Activated T-cell treated with anti-CD3 and anti-CD28 coated beads for 4 hours (primary cell): ENCODE measurements at places on chromosomes 4 and X.

GRCh38 chr4:164700471-164700870 is 53.5 kb upstream of the SMIM31 start:
- no peak for DNase-seq

DNA sequence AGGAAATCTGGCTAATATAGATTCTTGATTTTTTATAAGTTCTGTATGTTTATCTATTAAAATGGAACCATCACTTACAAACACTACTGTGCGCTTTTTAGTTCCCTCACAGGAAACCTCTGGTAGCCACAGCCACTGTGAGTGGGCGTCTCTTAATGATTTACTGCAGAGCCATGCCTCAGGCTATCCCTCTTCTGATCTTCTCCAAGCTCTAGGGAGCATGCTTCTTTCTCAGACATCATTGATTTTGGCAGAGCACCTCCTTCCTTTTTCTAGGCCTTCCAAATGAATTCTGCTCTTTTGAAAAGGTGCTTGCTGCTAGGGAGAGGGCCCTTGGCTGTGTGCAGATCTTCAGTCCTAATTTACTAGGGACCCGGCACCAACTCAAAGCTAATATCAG is 61.1 kb upstream of the STS start:
- DNase-seq: no peak

DNA sequence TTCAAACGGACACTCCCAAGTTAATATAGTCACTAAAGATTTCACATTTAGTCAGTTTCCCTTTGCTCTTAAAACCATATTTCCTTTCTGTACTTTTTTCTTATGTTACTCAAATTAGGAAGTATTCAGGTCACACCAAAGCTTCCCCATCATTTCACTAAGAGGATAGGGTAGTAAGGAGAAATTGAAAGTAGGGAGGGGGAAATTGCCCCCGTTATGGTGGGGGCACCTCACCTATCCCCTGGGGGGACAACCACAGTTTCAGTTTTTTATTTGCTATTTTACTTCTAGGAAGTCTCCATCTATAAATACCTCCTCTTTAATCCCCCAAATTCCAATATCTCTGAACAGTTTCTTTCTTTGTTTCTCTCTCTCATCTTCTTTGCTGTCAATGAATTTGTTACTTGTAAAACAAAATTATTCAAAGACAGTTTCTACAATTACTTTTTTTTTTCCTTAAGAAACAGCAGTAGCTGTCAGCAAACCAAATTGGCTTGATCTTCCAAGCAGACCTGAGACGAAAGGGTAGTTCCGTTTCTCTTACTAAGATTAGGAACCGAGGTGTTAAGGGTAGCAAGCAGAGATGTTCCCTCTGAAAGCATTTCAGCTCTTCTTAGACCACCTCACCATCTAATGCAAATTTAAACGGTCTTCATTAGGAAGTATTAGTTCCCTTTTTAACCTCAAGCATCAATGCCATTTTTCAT is 160.2 kb upstream of the KLF3 start:
- DNase-seq: no peak

DNA sequence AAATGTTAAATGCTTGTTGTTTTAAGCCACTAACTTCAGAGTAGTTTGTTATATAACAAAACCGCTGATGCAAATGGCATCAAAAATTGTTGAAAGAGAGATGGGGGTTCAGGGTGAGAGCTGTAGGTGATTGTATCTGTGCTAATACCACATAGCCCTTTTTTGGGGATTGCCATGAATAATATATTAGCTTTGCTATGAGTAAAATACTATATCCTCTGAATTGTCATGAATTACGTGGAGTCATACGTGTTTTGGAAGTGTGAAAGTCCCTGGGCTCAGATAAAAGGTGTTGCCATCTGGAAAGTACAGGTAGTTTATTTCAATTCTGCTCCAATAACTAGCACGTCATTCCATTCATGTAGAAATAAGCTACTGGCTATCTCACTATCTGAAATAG is 30.6 kb downstream of the DYNLT3 start:
- DNase-seq: no peak

DNA sequence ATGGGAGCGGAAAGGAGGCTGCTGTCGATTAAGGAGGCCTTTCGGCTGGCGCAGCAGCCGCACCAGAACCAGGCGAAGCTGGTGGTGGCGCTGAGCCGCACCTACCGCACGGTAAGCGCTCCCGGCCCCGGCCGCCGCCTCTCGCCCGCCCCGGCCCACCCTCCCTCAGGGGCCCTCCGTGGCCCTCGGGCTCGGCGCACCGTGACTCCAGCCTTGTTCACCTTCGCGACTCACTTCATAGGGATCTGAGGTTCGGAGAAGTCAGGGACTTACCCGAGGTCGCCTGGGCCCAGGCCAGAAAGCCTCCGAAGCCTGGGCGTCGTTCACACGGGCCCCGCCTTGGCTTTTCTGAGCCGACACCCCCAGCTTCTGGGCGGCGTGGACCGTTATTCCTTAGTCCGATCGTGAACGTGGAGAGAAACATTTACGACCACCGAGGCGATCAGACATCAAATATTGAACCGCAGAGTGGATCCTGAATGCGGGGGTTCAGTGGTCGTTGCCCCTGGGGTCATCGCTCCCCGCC is 362 bp downstream of the NCAPG start:
- DNase-seq: no peak

- DNase-seq: no peak
Observed at GRCh38 chrX:119512146-119512800, 44.0 kb downstream of the SLC25A5 start.

DNA sequence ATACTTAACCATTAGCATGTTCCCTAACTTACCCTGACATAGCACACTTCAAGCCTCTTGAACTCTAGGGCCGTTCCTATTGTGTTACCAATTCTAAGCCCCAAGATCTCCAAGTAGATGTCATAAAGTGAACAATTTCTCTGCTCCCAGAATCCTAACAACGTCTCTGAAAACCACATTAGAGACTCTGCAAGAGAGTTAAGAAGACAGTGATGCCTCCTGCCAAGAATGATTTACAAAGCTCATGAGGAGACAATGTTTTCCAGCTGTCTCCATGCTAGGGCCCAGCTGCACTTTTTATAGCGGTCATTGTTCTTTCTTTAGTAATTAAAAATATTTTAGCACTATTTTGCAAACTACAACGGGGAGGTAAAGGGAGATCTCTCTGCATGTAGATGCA is 358.4 kb downstream of the PPP3CA start:
- no peak for DNase-seq

GRCh38 chr4:182918791-182919302 is 1.7 kb upstream of the DCTD start:
- DNase-seq: no peak

GRCh38 chr4:175469514-175469913 is 342.6 kb downstream of the GPM6A start:
- no peak for DNase-seq

GRCh38 chr4:152044331-152045036 is 283.7 kb upstream of the GATB start:
- no peak for DNase-seq

DNA sequence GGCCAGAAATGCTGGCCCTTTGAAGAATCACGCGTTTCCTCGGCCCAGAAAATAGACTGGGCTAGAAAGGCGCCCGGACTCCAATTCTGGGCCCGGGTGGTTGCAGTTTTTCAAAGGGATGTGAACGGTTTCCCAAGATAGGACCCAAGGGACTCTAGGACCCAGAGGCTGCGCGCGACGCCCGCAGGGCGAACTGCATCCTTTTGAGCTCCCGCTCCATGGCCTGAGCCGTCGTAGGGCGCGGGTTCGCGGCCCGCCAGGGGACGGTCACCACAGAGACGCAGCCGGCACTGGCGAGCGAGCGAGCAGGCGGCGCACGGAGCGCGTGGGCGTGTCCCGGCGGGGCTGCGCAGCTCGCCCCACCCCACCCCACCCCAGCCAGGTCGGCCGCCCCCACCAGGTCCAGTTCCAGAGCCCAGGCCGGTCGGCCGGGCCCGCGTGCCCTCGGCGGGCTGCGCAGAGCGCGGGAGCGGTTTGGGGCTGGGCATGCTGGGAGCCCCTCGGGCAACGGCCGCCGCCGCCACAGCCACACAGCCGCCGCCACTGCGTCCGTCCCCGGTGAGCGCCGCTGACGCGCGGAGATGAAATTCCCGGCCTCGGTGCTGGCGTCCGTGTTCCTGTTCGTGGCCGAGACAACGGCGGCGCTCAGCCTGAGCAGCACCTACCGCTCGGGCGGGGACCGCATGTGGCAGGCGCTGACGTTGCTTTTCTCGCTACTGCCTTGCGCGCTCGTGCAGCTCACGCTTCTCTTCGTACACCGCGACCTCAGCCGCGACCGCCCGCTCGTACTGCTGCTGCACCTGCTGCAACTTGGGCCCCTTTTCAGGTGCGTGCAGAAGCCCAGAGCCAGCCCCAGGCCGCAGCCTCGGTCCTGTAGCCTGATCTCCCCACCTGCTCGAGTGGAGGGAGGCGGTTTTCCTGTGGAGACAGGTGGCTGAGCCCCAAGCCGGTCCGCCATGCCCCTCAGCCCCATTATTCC is at the start of gene XK:
XK (plus strand) TSS at position 411 of the 979 bp plus-strand sequence; CDS start at position 582, 171 bp downstream.
- no peak for DNase-seq

- no peak for DNase-seq
Observed at GRCh38 chr4:43864616-43865146, 583.9 kb downstream of the KCTD8 start.

- no peak for DNase-seq
Observed at GRCh38 chrX:15245896-15246295, 24.0 kb downstream of the ASB9 start.

DNA sequence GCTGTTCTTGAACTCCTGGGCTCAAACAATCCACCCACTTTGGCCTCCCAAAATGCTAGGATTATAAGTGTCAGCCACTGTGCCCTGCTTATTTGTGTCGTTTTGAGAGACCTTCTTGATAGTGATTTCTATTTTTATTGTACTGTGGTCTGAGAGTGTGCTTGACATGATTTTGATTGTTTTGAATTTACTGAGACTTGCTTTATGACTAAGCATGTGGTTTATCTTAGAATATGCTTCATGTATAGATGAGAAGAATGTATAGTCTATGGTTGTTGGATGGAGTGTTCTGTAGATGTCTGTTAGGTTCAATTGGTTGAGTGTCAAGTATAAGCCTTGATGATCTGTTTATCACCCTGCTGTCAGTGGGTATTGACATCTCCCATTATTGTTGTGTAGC is 789.3 kb downstream of the IL1RAPL1 start:
- no peak for DNase-seq

DNA sequence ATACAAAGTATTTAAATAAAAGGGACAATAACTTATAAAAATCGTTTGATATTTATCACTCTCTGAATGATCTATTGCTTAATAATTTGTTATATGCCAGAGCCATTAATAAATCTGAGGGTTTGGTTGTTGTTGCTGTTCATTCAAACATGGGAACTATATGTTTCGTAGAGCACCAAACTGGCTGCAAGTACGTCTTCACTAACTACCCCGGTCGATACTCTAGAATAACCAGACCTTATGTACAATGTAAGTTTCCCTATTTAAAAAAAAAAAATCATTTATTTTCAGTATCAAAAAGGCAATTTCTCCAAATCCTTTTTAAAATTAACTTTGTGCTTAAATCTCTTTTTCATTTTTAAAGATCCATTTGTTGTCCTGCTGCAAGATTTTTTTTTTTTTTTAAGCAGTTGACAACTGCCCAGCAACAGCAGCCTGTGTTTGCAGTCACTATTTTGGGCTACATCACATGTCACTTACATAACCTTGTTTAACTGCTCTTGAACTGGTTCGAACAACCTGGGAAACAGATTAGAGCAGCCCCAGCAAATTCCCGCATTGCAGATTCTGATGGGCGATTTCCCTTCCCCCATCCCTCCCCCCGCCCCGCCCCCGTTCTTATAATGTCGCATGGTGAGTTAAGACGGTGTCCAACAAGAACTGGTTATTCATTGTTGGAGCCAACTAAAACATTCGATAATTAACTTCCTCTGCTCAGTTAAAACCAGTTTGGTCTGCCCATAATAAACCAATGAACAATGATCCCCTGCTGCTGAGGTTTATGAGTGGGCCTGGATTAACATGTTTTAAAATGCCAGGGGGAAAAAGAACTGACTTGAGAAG is 238.9 kb downstream of the NR3C2 start:
- DNase-seq: no peak

GRCh38 chr4:16418814-16419213 is 192.5 kb upstream of the TAPT1 start:
- DNase-seq: no peak

GRCh38 chr4:146674829-146675570 is 36.3 kb downstream of the POU4F2 start:
- DNase-seq: no peak

DNA sequence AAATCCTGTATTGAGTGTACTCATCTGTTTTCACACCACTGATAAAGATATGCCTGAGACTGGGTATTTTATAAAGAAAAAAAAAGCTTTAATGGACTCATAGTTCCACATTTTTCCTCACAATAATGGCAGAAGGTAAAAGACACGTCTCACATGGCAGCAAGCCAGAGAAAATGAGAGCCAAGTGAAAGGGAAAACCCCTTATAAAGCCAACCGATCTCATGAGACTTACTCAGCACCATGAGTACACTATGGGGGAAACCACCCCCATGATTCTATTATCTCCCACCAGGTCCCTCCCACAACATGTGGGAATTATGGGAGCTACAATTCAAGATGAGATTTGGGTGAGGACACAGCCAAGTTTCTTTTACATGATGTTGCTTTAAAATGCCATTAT is 171.9 kb downstream of the GALNTL6 start:
- DNase-seq: no peak

DNA sequence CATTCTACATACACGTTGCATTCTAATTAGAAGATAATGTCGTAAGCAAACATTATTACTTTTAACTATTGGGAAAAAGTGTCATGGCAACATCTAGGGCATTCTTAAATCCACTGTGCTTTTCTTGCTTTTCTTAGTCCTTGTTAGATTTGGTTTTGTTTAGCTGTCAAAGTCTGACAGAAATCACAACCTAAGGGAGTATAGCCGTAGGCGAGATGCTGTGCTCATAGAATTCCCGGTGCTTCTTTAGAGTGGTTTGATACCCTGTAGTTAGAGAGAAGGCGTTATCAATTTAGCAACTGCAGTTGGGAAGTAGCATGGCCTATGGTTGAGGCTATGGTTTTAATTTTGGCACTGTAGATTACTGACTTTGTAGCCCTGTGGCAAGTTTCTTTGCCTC is 45.7 kb downstream of the WWC2 start:
- DNase-seq: no peak

- no peak for DNase-seq
Observed at GRCh38 chr4:89640620-89641366, 196.2 kb downstream of the SNCA start.

DNA sequence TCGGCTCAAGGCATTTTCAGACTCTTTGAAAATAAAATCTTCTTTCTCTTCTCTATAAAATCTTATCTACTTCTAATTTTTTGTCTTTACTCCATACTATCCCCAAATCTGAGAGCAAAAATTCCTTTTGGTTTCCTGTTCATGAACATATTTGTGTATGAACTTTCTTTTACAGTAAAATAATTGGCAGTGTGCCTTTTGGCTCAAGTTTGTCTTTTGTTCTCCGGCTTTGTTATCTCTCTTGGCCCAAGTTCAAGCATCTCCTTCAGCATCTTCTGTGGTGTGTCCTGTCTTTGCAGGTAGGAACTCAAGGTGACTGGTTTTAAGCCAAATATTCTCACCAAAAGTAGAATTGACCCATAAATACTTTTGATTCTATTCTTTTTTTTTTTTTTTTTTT is 276.6 kb upstream of the FAT1 start:
- DNase-seq: no peak

- no peak for DNase-seq
Observed at GRCh38 chrX:39580043-39580442, 517.7 kb downstream of the BCOR start.

GRCh38 chr4:145716661-145717200 is 36.8 kb downstream of the C4orf51 start:
- no peak for DNase-seq
